ENCODE measurements at places on chromosomes 11 and 22.

DNA sequence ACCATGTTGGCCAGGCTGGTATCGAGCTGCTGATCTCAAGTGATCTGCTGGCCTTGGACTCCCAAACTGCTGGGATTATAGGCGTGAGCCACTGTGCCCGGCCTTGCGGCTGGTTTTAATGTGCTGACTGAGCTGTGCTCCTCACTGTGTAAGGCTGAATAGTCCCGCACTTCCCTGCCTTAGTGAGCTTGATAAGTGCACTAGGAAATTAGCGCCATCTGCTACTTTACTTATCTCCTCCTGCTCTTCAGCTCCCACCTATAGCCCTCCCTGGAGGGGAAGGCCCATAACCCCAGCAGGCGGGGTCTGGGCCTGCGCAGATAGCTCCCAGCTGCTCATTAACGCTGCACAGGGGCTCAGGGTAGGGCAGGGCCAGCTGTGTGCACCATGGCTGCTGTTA, 49.4 kb downstream of the CLMP start:
- DNase-seq, result no peak

- no peak for DNase-seq
Measured at GRCh38 chr11:37124384-37124783, 526.3 kb upstream of the RAG2 start.

- DNase-seq, result no peak
Measured at GRCh38 chr11:119365071-119365591, 16.4 kb downstream of the USP2 start.

DNA sequence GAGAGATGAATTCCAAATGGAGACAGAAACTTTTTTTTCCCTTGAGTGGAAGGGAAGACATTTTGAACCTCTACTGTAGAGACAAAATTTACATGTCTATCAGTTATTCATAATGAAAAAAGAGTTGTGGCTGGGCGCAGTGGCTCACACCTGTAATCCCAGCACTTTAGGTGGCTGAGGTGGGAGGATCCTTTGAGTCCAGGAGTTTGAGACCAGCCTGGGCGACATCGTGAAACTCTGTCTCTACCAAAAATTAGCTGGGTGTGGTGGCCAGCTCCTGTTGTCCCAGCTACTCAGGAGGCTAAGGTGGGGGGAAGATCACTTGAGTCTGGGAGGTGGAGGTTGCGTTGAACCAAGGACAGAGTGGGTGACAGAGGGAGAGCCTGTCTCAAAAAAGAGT, 4.1 kb downstream of the EED start:
- DNase-seq, result no peak

DNA sequence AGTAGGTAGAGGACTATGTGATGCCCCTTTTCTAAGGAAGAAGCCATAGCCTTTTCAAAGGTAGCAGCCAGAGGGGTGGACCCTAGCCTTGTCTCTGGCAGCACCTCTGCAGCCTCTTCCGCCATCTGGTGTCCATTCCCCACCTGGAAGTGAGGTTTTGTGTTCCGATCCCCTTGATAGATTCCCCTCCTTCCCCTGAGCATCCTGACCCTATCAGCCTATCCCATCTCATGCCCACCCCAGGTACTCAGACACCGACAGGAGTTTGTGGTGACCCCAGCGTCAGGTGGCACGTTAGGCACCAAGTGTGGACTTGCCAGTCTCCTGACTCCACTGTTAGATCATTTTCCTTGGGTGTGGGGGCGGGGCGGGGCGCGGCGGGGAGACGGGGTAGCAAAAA, 398 bp upstream of the FAM89B start:
- DNase-seq, result no peak

GRCh38 chr11:1793081-1793480, 29.4 kb upstream of the CTSD start:
- DNase-seq, result no peak

GRCh38 chr22:44085743-44086270, 61.7 kb downstream of the PARVB start:
- DNase-seq, result no peak

GRCh38 chr11:95442531-95443050, 211.6 kb upstream of the SESN3 start:
- no peak for DNase-seq

- no peak for DNase-seq
Measured at GRCh38 chr11:112748713-112749543, 212.3 kb upstream of the NCAM1 start.

GRCh38 chr22:26453216-26453615, 24.2 kb downstream of the ASPHD2 start:
- DNase-seq, result no peak

DNA sequence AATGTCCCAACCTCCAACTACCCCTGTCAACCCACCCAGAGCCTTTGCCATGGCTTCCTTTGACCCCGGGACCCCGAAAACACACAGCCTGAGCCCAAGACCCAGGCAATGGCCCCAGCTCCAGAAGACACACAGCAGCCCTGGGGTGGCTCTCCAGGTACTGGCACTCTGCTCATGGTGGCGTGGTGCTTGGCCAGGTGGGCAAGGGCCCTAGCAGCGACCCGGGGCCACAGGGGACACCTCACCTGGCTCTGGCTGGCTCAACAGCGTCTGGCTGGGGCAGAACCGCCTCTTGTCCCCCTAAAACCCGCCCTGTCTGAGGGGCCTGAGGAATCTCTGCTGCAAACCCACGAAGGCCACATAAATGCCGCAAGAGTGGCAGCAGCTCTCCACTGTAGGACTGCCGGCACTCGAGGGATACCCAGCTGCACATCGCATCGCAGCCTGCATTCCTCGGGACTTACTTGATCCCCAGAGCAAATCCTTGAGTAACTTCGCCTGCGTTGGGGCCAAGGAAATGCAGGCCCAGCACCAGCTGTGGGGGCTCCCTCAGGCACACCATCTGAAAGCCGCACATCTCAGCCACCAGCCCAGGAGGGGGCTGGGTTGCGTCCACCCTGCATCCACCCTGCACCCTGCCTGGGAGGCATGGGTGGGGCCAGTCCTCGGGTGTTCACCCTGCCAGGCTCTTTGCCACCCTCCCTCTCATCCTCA, 23.1 kb upstream of the GNB1L start:
- DNase-seq, result peak; percentile 4

GRCh38 chr22:41991111-41991510, 7.5 kb upstream of the WBP2NL start:
- no peak for DNase-seq

DNA sequence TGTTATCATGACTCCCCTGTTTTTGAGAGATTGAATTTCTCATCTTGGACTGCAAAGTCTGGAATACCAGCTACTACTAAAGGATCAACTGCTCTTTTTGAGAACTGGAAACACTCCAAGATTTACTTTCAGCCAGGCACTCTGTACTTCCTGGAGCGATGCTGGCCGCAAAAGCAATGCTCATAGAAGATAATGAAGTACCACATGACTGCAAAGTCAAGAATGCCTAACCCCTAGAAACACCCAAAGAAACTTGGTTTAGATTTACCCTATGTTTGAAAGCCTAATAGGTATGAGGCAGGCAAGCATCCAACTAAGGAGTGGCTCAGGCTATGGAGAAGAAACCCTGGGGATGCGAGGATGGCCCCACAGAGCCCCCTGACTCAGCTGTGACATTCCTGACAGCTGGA, 47.7 kb upstream of the ARHGAP20 start:
- DNase-seq, result no peak

GRCh38 chr11:109390752-109391151, 31.2 kb upstream of the C11orf87 start:
- DNase-seq, result no peak

DNA sequence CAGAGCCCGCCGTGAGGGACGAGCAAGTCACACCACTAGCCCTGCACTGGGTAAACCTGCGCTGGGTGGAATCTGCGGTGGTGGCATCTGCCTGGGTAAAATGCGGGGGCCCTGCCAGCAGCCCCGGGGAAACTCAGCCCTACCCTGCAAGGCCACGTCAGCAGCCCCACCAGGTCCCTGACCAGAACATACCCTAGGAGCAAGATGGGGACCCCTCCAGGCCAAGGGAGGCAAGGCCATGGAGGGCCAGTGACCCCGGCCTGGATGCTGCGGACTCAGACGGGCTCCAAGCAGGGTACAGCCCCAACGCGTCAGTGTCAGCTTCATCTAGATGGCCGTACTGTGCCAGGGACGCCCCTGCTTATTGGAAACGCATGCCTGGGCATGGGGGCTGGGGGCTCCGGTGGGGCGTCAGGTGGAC, 26.3 kb downstream of the TOLLIP start:
- no peak for DNase-seq

GRCh38 chr22:39574779-39575551, 4.4 kb downstream of the CACNA1I start:
- DNase-seq, result no peak

GRCh38 chr22:42134100-42135020, 3.8 kb upstream of the CYP2D6 start:
- no peak for DNase-seq

DNA sequence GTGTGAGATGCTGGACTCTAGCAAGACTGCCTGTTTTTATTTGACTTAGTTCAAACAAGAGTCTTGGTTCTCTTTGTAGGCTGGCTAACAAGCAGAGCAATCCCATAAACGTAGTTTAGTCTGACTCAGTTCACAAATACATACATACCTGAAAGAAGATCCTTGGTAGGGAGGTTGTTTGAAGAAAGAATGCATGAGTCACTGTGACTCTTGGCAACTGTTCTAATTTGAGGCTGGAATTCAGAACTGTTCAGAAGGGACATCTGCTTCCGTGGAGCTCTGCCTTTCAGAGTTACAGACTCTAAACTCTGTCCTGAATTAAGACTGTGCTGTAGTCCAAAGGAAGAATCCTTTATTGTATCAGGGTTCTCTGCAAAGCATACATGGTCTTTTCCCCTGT, 32.2 kb downstream of the C2CD3 start:
- no peak for DNase-seq

GRCh38 chr22:40757071-40757470, 62.1 kb downstream of the SLC25A17 start:
- DNase-seq, result no peak

GRCh38 chr11:71843858-71844257, 10.9 kb downstream of the DEFB108B start:
- no peak for DNase-seq

- no peak for DNase-seq
Measured at GRCh38 chr22:48721395-48721669, 1106.3 kb downstream of the BRD1 start.

DNA sequence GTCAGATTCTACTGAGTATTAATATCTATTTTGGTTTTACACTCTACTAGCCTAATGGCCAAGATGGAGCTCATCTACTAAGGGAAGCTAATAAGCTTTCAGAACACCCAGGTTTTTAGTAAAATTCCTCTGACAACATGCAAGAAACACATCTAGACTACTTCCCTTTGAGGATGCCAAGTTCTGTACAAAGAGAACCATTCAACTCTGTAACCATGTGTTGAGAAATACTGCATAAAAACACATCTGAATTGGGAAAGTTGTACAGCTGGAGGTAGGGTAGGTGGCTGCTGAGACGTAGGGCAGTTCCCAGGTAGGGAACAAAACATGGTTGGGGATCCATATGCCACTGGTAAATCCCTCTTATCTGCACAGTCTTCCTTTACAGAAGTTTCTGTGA, 66.2 kb downstream of the SC5D start:
- DNase-seq, result no peak

DNA sequence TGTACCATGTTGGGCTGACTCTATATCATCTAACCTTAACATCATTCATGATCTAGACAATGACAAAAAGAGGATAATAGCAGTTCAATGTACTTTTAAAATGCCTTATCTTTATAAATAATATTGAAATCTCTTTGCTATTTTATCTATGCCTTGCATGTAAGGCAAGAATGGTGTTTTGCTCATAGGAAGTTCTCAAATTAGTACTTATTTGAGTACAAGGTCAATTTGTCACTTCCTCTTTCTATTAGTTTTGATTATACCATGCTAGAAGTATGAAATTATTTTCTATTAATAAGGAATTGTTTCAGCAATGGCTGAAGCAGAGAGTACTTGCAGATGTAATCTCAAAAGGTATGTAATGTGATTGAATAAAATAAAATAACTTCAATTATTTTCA, 1285.4 kb upstream of the TENM4 start:
- DNase-seq, result no peak
